ENCODE measurements at places on chromosomes 13 and 19.

DNA sequence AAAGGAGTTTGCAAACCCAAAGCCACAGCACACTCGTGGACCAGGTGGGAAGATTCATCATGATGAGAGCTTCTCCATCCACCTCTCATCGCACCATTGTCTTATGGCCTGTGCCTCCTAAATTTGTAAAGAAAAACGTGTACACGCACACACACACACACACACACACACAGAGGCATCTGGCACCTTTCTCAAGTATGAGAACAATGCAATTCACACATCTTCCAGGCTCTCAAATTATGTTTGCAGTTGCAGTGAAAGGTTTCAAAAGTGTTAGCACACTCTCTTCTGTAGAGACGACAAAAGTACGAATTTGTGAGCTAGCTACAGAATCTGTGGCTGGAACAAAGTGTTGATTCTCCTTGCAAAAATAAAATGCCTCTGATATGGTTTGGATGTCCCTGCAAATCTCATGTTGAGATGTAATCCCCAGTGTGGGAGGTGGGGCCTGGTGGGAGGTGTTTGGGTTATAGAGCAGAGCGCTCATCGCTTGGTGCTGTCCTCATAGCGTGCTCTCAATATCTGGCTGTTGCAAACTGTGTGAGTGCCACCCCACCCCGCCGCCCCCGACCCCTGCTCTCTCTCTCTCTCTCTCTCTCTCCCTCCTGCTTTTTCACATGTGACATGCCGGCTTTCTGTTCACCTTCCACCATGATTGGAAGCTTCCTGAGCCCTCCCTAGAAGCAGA is 21.8 kb upstream of the RAB20 start:
- no peak for DNase-seq

DNA sequence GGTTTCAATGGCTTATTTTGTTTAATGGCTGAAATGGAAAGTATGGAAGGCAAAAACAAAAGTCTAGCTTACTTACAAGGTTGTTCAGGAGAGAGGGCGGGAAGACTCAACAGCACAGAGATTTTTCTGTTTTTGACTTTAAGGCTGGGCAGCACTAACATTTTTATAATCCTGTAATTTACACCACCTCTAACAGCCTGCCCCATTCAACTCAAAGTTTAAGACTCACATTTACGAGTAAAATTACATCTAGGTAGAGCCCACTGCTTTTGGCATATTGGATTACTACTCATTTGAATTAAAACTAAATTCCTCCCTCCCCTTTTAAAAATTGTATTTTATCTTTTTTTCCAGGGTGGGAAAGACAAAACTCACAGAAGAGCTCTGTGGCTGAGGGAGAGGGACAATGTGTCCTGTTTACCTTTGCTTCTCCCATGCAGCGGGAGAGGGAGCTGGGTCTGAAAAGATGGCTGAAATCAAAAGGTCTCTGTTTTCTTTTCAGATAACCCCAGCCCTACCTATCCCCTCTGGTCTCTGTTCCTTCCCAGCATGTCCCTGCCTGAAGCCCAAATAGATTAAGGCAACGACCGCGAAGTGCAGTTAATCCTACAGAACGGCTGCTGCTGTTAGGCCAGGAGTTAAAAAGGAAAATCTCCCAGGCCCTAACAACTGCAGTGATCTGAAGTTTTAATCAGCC is 6.6 kb downstream of the EFNB2 start:
- no peak for DNase-seq

DNA sequence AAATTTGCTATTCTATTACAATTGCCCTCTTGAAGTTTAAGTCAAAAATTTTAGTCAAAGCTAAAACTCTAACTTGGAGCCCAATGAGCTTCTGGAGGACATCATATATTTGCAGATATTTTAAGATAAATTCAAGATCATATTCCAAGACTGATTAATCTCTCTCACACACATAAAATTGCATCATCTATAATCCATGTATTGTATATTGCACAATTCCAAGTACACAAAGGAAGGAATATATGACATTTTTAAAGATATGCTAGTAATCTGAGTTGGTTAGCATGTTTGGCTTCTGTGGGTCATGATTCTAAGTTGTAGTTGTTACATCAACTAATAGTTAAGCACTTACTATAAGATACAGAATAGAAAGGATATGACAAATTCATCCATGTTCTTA is 53.3 kb downstream of the KCNRG start:
- no peak for DNase-seq

- no peak for DNase-seq
Observed at GRCh38 chr13:24927810-24928404, 163.9 kb downstream of the RNF17 start.

DNA sequence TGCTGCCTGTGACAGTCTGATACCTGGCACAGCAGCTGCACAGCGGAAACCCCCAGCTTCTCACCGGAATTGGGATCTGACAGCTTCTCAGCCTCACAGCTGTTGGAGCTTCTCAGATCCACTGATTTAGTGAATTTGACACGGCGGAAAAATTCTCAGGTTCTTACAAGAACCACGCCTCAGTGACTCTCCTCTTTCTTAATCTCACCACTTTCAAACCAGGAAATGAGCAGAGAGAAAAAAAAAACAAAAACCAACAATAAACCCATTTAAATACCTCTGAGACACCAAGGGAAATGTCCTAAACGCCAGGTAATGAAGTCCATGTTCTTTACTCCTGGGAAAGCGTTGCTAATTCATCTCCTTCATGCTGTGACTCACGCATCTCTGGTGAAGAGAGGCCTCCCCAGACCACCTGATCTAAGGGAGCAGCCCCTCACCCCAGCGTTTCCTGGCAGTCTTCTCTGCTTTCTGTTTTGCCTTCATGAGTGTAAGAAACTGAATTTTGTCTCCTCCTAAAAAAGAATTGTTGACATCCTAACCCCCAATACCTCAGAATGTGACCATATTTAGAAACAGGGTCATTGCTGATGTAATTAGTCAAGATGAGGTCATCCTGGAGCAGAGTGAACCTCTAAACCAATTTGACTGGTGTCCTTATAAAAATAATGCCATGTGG is 15.9 kb upstream of the IZUMO2 start:
- DNase-seq, result no peak

All from NCI-H2171 (cell line).